Activated CD4-positive, alpha-beta T cell treated with anti-CD3 and anti-CD28 coated beads, Interleukin-2, amount 50 U/mL, for 24 hours (primary cell): ENCODE measurements at places on chromosomes 12 and 14.

- DNase-seq = no peak
Observed at GRCh38 chr12:561908-562593, 101.2 kb downstream of the NINJ2 start.

DNA sequence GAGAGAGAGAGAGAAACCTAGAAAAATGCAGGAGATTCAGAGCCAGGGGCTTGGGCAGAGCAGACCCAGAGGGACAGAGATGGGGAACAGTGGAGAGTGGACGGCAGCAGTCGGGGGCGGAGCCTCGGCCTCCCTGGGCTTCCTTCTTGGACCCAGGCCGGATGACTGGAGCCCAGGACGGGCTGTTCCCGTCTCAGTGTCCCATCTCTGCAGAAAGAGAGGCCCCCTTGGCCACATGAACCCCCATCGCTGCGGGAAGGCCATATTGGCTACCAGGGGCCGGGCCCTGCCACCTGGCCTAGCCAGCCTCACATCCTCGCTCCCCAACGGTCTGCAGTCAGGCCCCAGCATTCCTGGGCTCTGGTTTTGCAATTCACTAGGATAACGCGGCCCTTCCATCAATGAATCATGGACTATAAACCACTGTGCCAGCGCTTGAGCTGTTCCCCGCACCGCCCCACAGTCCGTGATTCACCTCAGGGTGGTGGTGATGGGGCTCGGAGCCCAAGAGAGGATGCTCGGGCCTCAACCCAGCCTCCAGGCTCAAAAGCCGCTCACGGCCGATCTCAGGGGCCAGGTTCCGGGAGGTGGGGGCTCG is 116.5 kb downstream of the RFLNA start:
- no peak for DNase-seq

DNA sequence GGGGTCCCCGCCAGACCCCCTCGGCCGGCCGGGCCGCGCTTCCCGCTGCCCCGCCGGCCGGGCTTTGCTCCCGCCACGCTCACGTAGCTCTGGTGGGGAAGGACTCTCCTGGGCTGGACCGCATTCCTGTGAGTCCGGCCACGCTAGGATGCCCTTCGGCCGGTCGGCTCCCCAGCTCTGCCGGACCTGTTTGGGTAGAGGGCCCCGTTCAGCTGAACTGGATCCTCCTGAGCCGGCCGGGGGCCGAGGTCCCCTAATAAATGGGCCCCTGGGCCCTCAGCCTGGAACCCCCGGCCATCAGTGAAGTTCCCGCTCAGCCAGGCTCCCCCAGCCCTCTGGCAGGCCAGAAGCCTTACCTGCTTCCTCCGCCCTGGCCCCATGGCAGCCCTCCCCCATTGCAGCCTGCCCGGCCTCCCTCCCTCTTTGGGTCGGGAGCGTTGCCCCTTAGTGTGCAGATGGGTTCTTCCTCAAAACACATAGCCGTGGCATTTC is 593 bp downstream of the UNC119B start:
- DNase-seq = no peak

GRCh38 chr12:56932146-56932545 is 2.1 kb downstream of the SDR9C7 start:
- DNase-seq = no peak

GRCh38 chr12:111429828-111430432 is 24.2 kb downstream of the SH2B3 start:
- DNase-seq = no peak

- no peak for DNase-seq
Observed at GRCh38 chr14:69137843-69138535, 14.9 kb downstream of the DCAF5 start.

DNA sequence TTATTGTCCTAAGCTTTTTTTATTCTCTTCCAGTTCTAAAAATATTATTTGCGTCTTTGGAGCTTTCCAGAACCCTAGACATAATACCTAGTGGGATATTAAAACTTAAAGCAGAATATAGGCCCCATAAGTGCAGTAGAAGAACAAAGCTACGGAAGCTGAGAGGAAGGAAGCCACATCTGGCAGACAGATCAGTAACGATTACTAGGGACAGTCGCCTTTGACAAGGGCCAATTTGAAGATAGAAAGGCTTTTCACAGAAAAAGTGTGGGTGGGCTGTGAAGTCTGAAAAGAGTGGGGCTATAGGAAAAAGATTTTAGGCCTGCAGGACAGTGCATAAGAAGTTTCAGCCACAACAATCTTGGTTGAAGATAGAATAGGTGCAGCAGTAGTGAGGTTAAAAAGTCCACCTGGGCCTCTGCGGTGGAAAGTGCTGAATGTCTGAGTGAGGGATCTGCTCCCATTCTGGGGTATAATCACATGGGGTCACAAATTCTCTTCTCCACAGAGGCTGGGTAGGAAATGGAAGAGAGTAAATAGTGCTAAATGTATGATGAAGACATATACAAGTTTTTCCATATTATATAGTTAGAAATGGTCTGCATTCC is 114.5 kb downstream of the CMAS start:
- no peak for DNase-seq

- DNase-seq = no peak
Observed at GRCh38 chr14:78637908-78638475, 467.8 kb downstream of the NRXN3 start.

DNA sequence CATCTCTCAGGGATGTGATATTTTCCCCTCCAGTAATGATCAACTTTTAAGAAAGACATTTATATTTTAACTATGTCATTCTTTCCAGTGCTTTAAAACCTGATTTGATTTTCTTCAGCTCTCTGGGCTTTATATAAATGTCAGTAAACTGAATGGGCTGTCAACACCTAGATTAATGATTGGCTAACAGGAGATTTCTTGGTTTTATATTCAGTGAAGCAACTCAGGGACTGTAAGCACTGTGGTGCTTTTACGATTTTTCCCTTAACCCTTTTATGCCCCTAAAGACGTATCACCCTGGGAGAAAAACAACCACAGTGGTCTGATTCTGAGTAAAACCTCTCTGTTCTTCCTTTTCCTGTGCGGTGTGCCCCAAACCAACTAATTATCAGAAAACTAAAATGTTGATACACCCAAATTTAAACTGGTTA is 38.0 kb downstream of the PTGER2 start:
- DNase-seq = peak; percentile 55

GRCh38 chr14:52923902-52924575 is 26.8 kb downstream of the FERMT2 start:
- DNase-seq = no peak

DNA sequence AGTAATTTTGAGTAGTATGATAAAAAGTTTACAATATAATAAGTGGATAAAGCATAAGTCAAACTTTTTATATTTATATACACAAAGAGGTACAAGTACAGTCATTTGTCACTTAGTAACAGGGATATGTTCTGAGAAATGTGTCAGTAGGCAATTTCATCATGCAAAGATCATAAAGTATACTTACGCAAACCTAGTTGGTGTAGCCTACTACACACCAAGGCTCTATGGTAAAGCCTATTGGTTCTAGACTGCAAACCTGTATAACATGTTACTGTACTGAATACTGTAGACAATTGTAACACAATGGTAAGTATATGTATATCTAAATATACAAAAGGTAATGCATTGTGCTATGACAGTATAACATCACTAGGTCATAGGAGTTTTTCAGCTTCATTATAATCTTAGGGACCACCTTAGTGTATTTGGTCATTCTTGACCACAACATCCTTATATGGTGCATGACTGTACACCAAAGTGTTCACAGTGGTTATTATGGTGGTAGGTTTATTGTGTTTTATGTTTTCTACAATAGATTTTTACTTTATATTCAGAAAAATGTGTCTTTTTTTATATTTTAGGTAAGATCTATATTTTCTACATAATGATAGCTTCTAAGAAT is 14.9 kb upstream of the SCFD1 start:
- DNase-seq = no peak

DNA sequence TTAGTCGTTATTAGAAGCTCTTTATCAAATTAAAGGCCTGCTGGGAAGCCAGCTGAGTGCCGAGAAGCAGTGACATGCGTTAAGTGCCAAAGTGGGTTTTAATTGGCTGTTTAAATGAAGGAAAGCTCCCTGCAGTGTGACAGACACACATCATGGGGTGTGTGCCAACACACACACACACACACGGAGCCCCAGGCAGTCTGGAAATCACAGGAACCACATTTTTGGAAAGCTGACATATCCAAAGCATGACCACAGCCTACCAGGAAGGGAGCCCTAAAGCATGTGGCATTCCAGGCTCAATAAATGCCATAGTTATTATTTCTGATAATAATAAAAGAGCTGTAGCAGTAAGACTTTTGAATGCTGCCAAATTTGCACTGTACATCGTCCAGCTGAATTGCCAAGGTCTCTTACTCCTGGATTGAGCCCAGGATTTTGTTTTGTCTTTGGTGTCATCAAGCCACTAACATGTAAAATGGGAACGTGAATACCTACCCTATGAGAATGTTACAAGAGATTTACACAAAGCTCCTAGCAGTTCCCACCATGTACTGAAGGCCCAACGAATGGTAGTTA is 135.1 kb downstream of the TMEM30B start:
- no peak for DNase-seq

GRCh38 chr12:131513606-131514005 is 197.3 kb upstream of the SFSWAP start:
- DNase-seq = no peak

GRCh38 chr12:7016958-7017571 is 1.2 kb downstream of the LPCAT3 start:
- DNase-seq = no peak

DNA sequence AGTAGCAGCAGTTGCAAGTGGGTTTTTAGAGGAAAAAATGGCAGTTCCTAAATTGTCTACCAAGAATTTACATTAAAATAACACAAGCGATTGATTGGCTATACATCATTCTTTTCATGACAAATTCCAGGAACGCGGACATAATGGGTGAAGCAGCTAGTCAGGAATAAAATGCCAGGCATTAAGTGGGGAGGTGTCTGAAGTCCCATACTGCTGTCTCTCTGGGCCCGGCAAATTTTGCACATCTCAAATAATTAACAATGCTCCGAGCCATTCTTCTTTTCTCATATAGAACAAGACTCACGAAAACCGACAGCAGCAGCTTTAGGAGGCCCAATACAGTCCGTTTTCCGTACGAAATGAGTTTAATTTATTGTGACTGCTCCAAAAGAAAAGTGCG is 696 bp downstream of the RPL36AL start:
- DNase-seq = no peak

- no peak for DNase-seq
Observed at GRCh38 chr14:105136401-105137322, 31.9 kb downstream of the JAG2 start.

DNA sequence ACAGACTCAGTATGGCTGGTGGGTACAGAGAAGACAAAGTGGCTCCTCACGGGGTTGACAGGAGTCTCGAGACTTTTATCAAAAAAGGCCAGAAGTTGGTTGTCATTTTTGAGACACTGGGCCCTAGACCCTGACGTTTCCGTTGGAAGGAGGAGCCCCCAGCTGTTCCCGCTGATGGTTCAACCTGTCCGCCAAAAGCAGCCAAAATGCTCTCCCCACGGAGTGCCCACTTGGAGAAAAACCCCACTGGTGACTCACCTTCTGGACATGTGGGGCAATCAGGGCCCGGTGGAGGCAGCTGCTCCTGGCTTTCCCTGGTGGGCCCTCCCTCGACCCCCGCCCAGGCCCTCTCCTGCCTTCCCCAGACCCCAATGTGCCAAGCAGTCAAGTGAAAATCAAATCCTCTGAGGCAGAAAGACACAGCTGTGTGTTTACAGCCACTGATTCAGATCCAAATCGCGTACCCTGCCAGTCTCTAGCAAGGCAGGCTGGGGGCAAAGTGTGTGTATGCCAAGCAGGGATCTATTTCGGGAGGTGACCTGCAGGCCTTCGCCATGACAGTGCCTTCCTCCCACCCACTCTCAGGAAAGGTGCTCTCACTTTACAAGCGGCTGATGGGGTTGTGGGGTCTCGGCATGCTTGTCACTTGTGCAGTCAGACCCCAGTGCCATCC is 347.4 kb downstream of the DPF3 start:
- DNase-seq = no peak

- no peak for DNase-seq
Observed at GRCh38 chr12:119692997-119693396, 25.1 kb downstream of the PRKAB1 start.

- DNase-seq = no peak
Observed at GRCh38 chr12:88945051-88945732, 364.9 kb upstream of the KITLG start.

- DNase-seq = no peak
Observed at GRCh38 chr12:52233462-52234207, 592 bp downstream of the KRT7 start.

DNA sequence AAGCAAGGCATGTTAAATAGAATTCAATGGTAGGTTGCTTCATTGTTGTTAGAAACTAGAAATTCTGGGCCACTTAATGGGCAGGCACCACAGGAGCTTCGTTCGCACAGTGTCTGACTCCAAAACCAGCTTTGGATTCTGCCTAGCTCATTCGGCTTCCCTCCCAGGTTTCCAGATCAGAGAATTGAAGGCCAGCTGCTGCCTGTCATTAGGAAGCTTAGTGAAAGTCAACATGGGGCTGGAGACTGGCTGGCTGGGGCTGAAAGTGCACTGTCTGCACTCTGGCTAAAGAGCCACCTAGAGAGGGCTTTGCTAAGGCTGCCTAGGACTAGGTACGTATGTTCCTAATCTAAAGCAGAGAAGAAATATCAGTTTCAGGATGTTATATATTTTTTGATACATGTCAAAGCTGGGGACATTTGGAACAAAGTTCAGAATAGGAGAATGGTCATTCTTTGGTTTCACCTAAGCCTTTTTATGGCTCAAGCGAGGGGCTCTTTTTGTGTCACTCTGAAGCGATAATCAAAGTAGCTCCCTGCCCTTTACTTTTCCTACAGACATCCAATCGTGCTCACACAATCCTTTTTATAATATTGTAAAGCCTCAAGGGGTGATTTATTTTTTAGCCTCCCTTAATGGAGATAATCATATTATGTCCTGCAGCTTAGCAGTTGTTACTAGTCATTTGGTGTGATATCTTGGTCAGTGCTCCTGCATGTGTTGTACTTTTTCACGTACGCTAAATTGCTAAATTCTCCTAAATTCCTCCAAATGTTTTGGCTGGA is 238.5 kb upstream of the NAV3 start:
- DNase-seq = no peak

DNA sequence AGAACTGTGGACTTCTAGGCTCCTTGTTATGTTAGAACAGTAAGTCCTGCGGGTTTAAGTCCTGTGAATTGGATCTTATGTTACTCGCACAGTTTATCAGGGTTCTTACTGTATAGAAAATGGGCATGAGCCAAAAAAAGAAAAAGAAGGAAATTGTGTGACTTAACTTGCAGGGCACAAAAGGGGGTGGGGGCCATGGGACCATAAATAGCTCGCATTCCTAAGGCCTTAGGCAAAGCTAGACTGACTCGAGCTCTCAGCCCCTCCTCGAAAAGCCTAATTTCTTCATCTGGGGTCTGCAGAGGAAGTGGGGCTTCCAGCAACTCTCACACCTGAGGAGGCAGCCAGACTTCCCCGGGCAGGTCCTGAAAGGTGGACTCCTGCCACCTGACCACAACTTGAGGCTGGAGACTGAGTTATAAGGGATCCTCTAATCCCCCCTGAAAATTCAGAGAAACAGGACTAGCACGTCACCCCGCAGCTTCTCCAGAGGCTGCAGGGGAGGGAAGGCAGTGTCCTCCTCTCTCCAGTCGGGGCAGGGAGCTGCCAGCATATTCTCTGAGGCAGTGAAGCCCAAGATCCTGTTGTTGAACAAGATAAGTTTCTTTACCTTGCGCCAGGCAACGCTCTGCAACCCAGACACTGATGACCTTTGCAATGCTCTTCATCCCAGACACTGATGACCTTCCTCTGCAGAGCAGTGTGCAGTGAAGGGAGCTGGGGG is 280.5 kb downstream of the PCNX1 start:
- no peak for DNase-seq
